ENCODE measurements at places on chromosomes 2 and 18. TPM values are rescaled to one million over a fixed set of nuclear protein-coding genes. Genes with fewer than 3 reads are reported as not detected.

- no peak for DNase-seq
Measured at GRCh38 chr2:20471148-20471547, 24.3 kb downstream of the RHOB start.

- DNase-seq, result no peak
Measured at GRCh38 chr2:8999797-9000196, 3.7 kb downstream of the MBOAT2 start.

GRCh38 chr18:69021211-69021805, 223.4 kb downstream of the CCDC102B start:
- DNase-seq, result no peak

POTEF gene
- 49.5 TPM for total RNA-seq

ASPRV1 gene
- total RNA-seq, result 3.6 TPM

TLX2 gene
- 0.18 TPM for total RNA-seq

STPG4 gene
- total RNA-seq, result not detected
